ENCODE measurements at places on chromosomes 6 and 20.

DNA sequence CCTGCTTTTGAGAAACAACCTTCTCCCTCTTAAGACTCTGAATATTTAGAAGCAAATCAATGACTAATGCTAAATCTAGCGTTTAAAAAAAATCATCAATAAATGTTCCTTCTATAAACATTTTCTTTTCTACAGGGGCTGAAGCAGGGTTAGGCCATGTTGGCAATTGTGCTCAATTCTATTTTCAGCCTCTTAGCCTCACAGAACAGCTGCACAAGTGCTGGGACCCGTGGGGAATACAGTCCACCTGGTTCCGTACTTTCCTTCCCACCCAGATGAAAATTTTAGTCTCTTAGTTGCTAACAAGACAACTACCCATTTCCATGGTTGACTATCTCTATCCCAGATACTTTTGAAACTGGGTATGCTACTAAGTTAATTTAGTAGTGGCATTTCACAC lies 138.6 kb downstream of the RPS12 start:
- DNase-seq = no peak

DNA sequence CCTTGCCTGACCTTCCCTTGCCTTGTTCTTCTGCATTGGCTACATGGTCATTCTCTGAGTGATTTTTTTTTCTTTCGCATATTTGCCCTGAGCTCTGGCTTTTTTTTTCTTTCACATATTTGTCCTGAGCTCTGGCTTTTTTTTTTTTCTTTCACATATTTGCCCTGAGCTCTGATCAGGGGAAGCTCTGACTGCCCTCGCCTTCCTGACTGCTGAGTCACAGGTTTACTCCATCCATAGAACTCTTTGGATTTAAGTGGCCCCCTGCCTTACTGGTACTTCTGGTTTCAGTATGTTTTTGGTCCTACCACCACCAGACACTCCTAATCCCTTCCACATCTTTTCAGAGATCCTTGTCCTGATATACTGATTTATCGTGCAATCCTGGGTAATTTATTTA lies 201.1 kb downstream of the OGFRL1 start:
- DNase-seq = no peak

GRCh38 chr6:100512203-100512862 lies 47.6 kb upstream of the SIM1 start:
- DNase-seq = no peak

- no peak for DNase-seq
These were observed 84.4 kb downstream of the HS3ST5 start for GRCh38 chr6:114258376-114258775.

- DNase-seq = no peak
These were observed 95.5 kb upstream of the NXT1 start for GRCh38 chr20:23255106-23255505.

DNA sequence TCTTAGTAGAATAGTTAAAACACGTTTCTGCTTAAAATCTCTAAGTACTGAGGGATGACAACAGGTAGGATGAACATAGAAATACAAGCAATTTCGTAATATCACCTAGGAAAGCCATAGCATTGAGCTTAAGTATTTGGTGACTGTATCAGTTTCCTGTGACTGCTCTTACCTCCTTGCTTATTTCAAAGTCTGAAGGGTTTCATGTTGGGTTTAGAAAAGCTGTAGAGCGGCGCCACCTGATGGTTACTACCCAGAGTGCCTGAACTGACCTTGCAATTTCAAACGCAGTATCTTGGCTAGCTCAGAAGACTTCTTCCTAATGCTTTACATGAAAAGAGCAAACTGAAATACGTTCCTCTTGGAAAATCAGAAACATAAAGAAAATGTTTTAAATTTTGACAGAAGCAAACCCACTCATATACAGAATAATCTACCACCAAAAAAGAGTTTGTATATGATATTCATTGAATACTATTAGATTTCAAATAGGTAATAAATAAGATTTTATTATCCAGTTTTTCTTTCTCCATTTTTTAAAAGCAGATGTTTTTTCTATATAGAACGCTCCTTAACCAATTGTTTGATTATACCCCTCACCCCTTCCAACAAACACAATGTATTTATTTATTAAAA lies 82.3 kb upstream of the RIPOR2 start:
- peak; percentile 63 for DNase-seq

DNA sequence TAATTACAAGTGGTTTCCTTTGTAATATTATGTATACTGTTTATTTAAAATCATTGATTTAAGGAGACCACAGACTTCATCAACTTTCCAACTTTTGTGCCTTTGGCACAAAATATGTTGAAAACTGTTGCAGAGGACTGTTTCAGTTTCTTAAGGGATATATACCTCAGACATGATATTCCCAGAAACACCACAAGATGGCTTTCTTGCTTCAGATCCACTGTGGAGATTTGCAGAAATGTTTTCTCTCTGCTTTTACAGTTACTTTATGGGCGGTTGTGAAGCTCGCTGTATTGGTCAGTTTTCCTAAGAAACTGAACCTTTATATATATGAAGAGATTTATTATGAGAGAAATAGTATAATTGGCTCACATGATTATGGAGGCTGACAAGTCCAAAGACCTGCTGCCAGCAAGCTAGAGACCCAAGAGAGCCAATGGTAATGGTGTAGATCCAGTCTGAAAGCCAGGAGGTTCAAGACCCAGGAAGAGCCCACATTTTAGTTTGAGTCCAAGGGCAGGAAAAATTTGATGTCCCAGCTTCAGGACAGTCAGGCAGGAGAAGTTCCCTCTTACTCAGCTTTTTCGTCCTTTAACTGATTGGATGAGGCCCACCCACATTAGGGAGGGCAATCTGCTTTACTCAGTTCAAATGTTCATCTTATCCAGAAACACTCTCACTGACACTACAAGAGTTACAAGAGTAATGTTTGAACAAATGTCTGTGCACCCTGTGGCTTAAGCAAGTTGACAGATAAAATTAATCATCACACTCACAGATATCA lies 12.8 kb downstream of the ME1 start:
- no peak for DNase-seq

DNA sequence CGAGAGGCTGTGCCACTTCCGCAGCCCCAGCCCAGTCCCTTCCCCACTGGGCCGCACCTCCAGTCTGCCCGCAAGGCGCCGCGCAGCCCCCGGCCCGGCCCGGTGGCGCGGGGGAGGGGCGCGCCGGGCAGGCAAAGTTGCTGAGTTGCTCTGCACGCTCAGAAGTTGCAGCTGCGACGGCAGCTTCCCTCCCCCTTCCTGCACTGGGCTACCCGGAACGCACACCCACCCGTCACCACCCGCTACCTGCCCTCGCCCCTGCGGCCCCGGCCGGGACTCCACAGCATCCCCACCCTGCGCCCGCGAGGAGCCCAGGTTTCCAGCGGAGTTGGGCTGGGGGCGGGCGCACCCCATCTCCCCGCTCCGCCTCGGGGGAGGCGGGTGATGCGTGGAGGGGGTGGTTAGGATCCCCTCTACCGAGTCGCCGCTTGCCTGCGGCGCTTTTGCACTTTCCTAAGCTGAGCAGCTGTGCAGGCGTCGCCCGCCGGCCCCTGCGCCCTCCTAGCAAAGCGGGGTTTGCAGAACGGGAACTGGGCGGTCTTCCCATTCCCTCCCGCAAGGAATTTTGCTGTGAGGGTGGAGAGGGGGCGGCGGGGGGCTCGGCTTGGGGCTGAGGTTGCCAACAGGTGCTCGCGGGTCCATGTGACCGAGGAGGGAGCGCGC lies 55.9 kb upstream of the RREB1 start:
- DNase-seq = no peak

GRCh38 chr20:53839423-53840176 lies 230.8 kb downstream of the BCAS1 start:
- peak; percentile 23 for DNase-seq

DNA sequence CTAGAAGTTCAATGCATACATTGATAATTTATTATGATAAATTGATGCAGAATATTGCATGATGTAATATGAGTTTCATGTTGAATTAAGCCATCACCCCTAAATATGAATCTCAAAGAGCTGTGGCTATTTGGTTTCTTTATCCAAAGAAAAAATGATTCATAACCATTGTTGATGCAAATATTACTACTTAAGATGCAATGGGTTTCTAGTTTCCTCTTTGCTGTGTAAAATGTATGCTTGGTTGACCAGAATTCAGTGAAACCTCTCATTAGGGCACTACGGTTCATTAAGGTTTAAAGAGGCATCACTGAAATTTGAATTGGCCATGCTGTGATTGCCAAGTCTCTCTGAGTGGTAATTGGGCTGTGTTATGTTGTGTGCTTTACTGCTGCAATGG lies 492.5 kb upstream of the FLRT3 start:
- no peak for DNase-seq

- DNase-seq = no peak
These were observed 536.7 kb upstream of the MMS22L start for GRCh38 chr6:97819710-97820109.

DNA sequence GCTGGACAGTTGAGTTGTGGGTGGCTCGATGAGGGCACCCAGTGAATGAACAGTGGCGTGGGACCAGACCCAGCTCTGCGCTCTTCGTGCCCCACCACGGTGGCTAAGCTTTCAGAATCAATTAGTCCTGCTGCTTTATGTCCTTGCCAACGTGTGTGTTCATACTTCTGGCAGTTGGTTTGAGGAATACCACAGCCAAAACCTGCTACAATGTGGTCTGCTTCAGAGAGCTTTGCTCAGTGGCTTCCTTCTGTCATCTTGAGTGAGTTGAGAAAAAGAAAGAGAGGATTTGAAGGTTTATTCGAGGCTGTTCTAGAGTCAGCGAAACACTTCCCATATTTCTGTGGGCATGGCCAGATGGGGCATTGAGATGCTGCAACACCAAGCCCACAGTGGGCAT lies 39.5 kb upstream of the SLC22A2 start:
- no peak for DNase-seq

DNA sequence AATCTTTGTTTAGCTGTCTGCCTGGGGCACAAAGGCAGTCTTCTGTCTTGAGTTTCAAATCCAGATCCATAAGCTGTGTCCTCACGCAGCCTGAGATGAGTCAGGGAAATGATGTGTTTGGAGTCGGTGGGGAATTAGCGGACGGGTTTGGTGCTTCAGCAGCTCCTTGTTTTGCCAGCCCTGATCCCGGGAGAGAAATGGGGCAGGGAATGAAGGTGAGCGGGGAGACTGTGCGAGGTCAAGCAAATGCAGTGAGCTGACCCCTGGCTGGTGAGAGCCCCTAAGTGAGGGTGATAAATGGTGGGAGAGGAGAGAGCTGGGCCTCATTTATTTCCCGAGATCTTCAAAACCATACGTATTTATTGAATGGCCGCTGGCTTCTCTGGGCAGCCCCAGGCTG lies 21.6 kb downstream of the DUSP22 start:
- no peak for DNase-seq

GRCh38 chr6:28807682-28808280 lies 116.0 kb downstream of the TRIM27 start:
- DNase-seq = peak; percentile 30

DNA sequence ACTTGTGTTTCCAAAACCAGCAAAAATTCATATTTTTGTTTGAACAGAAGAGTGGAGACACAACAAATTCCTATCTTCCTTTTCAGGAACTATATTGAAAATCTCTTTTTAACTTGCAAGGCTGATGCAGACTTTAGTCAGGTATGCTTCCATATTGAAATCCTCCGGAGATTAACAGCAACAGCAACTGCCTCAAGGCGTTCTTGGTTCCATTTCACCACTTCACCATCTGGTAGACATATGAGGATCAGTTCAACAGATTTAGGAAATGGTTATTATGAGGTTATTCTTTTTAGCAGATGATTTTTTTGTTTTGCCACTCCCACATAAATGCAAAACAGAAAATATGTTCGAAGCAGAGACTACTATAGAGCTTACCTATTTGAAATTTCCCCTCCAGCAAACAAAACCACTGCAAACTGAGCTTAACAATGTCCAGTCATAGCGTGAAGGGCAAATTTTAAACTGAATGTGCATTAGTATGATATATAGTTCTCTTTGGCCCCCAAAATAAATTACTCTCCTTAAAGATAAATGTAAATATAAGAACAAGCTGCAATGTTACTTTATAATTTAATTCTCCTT lies 520.5 kb upstream of the ADGRB3 start:
- DNase-seq = no peak

GRCh38 chr6:96157018-96157565 lies 141.3 kb downstream of the FUT9 start:
- DNase-seq = no peak

DNA sequence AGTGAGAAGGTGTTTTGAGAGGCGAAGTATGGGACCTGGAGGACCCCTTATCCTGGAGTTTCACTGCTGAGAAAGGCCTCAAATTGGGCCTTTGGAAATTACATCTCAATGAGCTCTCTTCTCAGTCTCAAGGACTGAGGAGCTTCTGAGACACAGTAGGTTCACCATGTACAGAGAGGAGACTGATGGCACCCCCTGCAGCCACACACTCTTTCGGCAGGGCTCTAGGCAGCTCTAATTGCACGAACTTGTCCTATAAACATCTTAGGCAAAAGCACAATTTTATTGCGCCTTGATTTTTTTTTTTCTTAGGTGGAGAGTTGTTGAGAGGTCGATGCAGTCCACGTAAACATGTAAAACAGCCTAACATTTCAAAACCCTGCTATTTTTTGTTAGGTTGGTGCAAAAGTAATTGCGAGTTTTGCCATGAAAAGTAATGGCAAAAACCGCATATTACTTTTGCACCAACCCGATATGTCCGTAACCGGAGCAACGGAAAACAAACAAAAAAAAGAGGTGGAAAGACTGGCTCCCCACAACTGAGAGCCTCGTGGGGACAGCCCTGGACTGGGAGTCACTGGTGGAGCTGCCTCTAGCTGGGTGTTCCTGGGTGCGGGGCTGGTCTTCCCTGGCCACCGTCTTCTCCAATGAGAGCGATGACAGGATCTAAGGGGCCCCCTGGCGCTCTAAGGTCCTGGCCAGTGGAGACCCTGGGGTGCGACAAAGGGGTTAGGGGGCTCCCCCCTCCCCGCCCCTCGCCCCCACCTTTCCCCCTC lies 84.0 kb upstream of the EYA2 start:
- DNase-seq = no peak

DNA sequence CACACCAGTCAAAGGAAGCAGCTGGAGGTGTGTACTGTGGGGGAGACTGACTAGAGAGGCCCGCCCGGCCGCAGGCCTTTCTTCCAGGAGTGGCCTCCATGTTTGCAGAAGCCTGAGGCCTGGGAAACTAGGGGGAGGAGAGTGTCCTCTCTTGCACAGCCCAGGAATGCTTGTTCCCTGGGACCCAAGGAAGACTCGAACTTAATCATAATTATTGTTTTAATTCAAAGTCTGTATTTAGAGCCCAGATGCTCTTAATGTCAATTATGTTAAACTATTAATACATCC lies 23.1 kb downstream of the BNIP5 start:
- DNase-seq = no peak

GRCh38 chr6:151007076-151007475 lies 141.6 kb downstream of the MTHFD1L start:
- DNase-seq = no peak

GRCh38 chr6:63492476-63492875 lies 79.8 kb upstream of the LOC128125822 start:
- DNase-seq = no peak

GRCh38 chr6:166921570-166921969 lies 34.8 kb downstream of the RNASET2 start:
- DNase-seq = no peak
